ENCODE measurements at places on chromosomes 12 and 14. TPM values are rescaled to one million over a fixed set of nuclear protein-coding genes. Genes with fewer than 3 reads are reported as not detected.

PHC1 gene
- 54.5 TPM for polyA plus RNA-seq

SIRT4 gene
- polyA plus RNA-seq = 2.0 TPM

- DNase-seq = no peak
These were observed 200.3 kb downstream of the KTN1 start for GRCh38 chr14:55780156-55780946.

DNA sequence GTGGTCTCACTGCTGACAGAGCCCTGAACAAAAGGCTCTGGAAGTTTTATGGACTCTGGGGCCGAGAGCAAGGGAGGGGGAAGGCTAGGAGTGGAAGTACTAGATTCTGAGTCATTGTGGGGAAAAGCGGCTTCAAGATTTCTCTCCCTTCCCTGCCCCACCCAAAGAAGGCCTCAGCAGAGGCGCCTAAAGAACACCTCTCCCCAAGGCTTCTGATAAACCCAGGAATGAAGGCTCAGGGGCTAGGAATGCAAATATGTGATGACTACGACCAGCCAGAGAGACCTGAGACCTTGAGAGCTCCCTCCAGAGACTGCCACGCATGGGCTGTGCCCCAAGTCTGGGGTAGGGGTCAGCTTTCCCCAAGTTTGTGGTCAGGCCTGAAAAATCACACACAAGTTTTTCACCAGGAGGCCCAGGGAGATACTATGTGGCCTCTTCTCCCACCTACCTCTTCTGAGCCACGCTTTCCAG, 130.7 kb upstream of the HIF1A start:
- DNase-seq = no peak

GRCh38 chr14:81743605-81744004, 210.0 kb upstream of the SEL1L start:
- DNase-seq = no peak

DNA sequence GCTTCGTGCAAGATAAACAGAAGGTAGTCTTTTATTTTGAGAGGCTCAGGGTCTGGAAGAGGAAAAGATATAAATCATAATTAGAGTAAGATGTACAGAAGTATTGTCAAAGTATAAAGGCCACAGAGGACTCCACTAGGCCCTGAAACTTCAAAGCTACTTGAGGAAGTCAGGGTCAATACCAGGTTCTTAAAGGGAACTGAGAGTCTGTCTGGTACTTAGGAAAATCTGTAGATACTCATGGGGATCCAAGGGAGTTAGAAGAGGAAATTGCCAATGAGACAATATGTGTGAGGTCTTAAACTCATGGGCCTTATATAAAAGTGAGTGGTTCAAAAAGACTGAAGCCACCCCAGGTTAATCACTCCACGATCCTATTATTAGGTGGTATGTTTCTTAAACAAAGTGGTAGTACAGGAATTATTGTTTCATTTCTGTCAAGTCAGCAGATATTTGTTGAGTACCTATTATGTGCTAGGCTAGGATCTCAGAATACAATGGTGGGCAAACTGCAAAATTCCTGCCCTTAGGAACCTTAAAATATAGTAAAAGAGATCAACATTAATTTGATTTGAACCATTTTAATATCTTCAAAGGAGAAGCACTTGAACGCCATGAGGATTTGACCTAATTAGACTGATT, 314.6 kb downstream of the ADAMTS20 start:
- DNase-seq = no peak
